ENCODE measurements at places on chromosomes 12 and 14.

DNA sequence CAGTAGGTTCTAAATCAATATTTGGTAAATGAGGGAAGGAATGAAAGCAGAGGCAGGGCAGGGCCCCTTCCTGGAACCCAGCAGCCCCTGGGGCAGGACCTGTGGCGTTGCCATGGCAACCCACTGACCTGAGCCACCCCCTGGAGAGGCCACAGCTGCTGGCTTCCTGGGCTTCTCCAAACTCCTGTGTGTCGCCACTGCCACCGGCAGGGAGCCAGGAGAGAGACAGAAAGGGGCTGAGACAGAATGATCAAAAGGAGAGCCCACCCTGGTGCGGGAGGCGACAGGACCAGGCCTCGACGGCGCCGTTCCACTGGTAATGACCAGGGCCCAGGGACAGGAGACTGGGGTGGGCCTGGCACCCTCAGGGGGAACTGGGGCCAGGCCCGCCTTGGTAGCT, 18.2 kb downstream of the RFX4 start:
- DNase-seq, result no peak

GRCh38 chr12:29287622-29288021, 93.3 kb downstream of the ERGIC2 start:
- DNase-seq, result no peak

DNA sequence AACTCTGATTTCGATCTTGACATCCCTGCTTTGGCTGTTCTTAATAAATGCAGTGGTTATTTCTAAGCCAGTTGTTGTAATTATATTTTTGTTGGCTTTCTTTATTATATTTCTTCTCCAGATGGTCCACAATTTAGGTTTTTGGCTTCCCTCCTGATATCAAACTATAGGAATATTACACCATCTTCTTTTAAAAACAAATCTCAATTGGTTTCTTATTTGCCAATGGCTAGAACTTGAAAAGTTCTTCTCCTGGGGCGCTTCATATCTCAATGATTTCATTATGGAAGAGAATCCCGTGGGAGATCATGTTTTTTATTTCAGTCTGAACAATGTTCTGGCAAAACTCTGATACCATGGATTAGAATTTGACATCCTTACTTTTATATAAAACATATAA, 292.3 kb downstream of the FLRT2 start:
- DNase-seq, result no peak

- DNase-seq, result no peak
Observed at GRCh38 chr12:110183386-110183785, 59.2 kb downstream of the IFT81 start.

GRCh38 chr12:131486451-131487230, 224.2 kb upstream of the SFSWAP start:
- no peak for DNase-seq

- no peak for DNase-seq
Observed at GRCh38 chr14:91271639-91272038, 27.1 kb upstream of the GPR68 start.

DNA sequence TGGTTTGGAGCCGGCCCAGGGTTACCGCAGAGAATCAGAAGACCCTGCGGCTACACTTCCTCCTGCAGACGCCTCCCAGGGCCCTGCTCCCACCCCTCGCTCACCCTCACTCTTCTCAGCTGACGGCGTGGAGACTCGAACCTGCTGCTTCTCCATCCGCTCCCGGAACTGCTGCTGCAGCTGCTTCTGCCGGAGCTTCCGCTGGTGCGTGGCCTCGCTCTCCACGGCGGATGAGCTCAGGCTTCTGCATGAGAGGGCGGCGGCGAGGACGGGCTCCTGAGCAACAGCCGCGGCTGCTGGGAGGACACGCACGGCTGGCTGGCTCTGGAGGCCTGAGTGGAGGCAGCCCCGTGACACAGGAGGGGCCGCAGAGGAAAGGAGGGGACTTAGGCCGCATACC, 33.3 kb downstream of the RAD52 start:
- DNase-seq, result no peak

GRCh38 chr12:114759635-114760034, 75.7 kb upstream of the TBX3 start:
- no peak for DNase-seq

- DNase-seq, result no peak
Observed at GRCh38 chr12:71431991-71432390, 7.6 kb upstream of the LGR5 start.

DNA sequence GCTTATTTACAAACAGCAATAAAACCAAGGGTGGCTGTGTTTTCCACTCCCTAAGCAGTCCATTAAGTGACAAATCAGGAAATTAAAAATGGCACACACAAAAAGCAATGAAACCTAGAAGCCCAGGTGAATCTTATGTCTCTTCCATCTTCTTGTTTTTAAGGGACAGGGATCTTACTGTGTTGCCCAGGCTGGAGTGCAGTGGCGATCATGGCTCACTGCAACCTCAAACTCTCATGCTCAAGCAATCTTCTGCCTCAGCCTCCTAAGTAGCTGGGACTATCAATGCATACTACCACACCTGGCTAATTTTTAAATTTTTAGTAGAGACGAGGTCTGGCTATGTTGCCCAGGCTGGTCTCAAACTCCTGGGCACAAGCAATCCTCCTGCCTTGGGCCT, 52.4 kb upstream of the CERS5 start:
- DNase-seq, result no peak

- no peak for DNase-seq
Observed at GRCh38 chr12:12210983-12211382, 55.9 kb downstream of the LRP6 start.

GRCh38 chr12:62844915-62845314, 90.0 kb downstream of the PPM1H start:
- no peak for DNase-seq

DNA sequence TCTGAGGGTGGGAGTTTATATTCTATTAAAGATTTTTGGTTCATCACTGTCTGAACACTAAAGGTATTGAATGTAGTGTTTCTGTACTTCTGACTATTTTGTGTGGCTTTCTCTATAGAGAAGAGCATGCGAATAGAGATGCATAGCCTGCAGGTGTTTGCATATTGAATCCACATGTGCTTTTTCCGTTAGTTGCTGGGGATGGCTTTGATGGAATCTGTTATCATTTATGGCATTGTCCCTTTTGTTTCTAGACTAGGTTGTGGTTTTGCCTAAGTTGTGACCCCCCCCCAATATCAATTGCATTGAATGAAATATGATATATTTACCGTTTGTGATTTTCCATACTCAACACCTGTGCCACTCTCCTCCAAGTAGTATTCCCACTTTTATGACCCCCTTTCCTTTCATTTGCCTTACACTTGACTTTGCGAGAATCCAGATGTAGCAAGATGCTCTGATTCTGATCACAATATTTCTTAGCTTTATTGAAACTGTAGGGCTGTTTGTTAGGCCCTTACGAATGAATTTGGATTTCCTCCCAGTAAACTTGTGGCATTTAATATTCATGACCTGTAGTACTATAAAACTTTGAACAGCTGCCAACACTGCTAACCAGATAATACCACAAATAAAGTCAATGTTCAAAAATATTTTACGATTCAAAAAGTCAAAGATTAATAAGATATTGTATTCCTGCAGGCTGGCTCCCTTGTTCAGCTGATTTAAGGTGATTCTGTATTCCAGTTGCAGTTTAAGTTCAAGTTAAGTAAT, 176.4 kb downstream of the TMTC2 start:
- DNase-seq, result no peak

DNA sequence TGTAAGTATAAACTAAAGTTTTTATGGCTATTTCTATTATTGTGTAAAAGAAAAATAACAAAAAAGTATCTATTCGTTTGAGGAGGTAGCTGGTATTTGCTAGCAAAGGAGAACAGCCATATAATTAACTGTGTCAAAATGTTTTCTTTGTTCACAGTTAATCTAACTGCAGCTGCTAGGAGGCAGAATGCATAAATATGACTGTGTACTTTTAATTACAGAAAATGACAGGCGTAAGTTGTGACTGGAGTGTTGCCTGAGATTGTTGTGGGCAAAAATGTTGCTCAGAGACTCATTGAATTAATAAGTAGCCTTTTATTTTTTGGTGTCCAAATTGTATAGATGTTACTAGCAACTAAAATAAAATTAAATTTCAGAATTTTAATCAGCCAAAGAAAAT, 33.5 kb downstream of the PTPRO start:
- no peak for DNase-seq

- no peak for DNase-seq
Observed at GRCh38 chr12:7259060-7259459, 44.8 kb upstream of the ACSM4 start.

DNA sequence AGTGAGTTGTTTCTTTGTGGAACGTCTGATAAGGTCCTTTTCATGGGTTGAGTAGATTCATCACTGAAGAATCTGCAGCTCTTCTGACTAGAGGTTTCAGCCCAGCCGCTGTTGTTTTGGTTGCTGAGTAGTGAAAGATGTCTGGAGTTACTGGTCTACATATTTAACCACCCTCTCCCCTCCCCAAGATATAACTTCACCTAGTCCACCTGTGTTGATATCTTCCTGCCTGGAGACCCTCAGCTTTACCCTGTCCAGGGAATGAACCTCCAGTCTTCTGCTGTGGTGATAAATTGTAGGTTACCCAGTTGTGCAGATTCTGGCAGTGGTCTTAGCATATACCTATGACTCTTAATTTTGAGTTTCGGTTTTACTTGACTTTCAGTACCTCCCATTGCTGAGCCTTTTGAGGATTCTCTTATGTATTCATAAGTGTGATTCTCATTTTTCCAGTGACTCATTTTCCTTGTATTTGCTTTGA, 62.9 kb downstream of the CCDC91 start:
- DNase-seq, result peak; percentile 27

GRCh38 chr12:6809056-6809455, 12.6 kb upstream of the GPR162 start:
- no peak for DNase-seq

GRCh38 chr14:68405961-68406360, 386.9 kb downstream of the ZFP36L1 start:
- DNase-seq, result no peak

- DNase-seq, result no peak
Observed at GRCh38 chr12:116319233-116319897, 41.9 kb upstream of the MED13L start.

DNA sequence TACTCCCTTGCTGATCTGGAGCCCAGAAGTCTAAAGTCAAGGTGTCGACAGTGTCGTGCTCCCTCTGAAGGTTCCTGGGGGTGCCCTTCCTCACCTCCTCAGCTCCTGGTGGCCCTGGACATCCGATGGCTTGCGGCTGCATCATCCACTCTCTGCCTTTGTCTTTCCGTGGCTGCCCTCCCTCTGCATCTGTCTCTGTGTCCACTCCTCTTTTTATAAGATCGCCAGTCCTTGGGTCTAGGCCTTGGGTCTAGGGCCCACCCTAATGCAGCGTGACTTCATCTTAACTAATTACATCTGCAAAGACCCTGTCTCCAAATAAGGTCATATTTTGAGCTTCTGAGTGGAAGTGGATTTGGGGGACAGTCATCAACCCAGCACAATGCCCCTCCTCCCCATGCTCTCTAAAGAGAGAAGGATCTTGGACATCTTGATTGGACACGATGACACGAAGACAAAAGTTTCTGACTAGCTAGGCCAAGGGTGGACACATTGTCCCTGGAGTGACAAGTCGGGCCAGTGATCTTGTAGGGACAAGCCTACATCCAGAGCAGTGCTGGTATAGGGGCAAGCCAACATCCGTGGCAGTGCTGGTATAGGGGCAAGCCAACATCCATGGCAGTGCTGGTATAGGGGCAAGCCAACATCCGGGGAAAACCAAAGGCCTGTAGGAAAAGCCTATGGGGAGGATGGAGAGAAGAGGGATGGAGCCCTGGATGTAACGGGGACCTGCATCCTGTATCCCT, 93.9 kb upstream of the DIO3 start:
- DNase-seq, result no peak

DNA sequence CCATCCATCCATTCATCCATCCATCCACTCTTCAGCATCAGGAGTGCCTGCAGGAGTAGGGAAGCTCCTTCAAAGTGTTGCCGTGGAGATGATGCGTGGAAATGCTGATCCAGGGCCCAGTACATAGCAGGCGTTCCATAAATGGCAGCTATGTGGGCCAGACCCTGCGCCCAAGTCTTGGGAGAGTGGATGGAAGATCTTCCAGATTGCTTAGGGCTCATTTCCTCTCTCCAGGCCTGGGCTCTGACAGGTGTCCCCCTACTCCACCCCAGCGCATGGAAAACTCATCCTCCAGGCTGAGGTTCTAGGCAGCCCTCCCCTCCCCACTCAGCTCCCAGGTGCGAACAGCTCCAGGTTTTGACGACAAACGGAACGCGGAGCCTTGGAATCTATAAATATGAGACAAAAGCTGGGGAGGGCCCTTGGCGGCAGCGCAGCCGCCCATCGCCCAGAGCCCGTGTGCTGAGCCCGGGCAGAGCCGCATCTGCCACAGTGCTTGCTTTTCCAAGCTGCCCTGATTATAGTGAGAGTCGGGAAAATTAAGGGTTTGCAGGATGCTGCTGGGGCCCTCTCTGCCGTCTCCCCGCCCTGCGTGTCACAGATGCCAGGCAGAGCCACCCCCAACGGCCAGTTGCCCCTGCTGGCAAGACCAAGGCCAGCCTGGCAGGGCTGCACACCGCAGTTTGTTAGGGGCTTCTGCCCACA, 1.6 kb downstream of the BEGAIN start:
- DNase-seq, result no peak

- no peak for DNase-seq
Observed at GRCh38 chr14:42927313-42927712, 1320.6 kb downstream of the LRFN5 start.

DNA sequence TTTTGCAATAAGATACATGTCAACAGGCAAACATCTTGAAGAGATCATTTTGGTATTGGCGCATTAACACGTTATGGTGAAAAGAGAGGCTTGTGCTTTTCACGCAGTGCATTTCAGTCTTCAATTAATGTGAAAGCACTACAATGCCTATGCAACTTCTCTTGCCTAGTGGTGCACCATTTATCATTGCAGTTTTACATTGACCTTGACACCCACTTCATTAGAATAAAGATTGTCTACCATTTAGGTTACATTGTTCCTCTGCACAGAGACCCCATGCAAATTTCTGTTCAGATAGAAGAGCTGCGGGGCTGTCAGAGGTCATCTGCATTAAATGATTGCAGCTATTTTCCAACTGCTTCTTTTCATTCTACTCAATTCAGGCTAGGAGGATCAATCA, 212.2 kb upstream of the NPAS3 start:
- DNase-seq, result no peak

DNA sequence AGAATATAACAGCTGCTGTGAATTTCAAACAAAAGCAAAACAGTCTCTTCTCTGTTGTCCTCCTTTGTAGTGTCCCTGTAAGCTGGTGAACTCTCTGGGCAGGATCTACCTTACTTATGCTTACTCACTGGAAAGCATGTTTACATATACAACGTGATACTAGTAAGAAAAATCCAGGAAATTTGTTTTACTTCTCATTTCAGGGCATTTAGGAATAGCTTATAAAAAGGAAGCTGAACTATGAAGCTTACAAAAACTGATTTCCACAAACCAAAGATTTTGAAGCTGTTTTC, 311.0 kb downstream of the NOVA1 start:
- DNase-seq, result no peak

Measured in stimulated activated CD4-positive, alpha-beta T cell treated with anti-CD3 and anti-CD28 coated beads, Interleukin-12 subunit alpha, Interleukin-12 subunit beta, amount 100 ng/mL, for 24 hours (primary cell).